ENCODE measurements at places on chromosomes 4 and X.

DNA sequence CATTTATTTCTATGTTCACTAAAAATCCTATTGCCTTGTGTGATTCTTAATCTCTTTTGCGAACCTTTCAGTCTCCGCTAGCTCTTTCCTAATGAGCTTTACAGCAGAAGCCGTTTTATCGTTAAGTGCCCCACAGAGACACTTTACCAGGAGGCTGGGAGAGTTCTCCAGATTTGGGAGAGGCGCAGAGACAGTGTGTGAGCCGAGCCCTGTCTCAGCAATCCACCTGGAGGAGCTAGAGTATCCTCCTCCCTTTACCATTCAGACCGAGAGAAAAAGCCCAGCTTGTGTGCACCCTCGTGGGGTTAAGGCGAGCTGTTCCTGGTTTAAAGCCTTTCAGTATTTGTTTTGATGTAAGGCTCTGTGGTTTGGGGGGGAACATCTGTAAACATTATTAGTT, 54.9 kb upstream of the MTM1 start:
- no peak for DNase-seq

DNA sequence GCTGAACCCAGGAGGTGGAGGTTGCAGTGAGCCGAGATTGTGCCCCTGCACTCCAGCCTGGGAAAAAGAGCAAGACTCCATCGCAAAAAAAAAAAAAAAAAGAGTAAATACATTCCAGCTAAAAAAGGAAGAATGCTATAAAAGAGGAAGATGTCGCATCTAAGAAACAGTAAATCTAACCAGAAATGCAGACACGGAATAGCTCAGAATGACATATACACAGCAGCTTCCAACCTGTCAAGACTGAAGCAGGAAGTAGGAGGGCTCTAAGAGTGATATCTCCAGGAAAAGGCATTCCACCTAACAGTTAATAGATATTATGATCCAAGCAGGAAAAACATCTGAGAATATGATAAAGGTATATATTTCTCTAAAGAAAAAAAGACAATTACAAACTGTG, 16.0 kb downstream of the CLOCK start:
- DNase-seq: no peak

DNA sequence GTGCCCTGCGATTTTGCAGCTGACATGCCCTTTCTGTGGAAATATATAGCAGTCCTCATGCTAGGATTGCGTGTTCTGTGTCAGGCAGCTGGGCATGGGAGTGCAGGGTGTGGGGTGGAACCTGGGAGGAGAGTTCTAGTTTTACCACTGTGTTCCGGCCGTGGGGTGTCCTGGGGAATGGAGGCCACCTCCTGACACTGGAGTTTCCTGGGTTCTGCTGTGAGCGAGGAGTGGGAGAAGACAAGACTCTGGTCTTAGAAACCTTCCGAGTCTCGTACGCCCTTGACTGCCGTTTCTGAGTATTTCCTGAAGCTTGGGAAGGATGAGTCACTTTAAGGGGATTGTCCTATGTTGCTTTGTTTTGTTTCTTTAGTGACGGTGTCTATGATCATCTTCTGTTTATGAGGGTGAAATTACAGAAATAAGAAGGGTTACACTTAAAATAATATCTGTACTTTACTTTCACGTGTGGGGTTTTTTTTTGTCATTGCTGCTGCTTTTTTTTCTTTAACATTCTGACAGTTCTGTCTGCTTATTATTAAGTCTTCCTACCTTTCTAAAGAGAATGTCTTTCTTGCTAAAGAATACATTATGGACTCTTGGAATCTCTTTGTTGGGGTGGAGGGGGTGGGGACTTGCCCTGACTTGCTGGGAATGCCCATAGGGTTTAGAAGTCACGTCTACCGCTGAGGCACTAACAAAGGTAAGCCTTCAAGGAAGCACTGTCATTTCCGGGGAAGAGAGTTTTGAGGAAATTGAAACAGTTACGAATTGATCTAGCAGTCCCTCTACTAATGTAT, 19.1 kb downstream of the CD99 start:
- DNase-seq: no peak

DNA sequence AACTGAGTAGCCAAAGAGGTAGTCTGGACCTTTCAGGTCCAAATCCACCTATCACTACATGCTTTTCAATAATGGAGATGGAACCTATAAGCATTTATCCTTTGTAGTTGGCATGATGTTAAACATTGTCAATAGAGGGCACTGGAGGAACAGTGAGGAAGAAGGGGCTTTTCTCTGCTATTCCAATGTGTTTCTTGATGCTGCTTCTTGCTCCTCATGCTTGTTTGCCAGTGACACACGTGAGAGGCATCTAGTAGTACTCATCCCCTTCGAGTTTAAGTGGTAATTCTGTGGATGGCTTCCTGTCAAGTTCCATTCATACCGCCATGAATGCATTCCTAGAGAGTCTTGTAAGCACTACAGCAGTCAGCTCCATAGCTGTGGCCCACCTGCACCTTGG, 84.0 kb downstream of the NAA11 start:
- DNase-seq: no peak

- DNase-seq: peak; percentile 13
Observed at GRCh38 chr4:52873191-52873590, 11.1 kb downstream of the RASL11B start.

DNA sequence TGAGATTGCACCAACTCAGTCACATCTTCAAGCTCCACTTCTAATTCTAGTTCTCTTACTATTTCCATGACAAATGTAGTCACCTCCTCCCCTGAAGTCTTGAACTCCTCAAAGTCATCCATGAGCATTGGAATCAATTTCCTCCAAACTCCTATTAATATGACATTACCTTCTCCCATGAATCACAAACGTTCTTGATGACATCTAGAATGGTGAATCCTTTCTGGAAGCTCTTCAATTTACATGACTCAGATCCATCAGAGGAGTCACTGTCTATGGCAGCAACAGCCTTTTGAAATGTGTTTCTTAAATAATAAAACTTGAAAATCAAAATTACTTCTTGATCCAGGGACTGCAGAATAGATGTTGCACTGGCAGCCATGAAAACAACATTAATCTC, 34.5 kb downstream of the GALNTL6 start:
- no peak for DNase-seq

DNA sequence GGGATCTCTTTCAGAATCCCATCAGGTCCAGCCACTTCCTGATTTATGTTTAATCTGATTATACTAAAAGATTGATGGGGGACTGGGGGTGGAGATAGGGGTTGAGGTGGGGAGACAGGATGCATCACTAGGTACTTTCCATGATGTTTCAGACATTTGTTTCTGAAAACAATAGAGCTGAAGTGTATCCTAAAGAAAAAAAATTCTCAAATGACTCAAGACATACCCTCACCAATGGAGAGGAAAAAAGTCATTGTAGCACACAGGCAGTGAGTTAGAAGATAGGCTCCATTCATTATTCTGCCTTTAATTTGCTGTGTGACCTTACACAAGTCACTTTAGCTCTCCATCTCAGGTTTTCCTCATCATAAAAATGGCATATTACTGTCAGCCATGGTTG, 33.1 kb downstream of the LHFPL1 start:
- DNase-seq: no peak

GRCh38 chrX:118528071-118528737, 32.6 kb downstream of the DOCK11 start:
- DNase-seq: no peak

- no peak for DNase-seq
Observed at GRCh38 chr4:124401606-124402005, 310.9 kb downstream of the ANKRD50 start.

Data from midbrain (tissue), 1 donor.